DMS 273 treated with DMSO at 0.1 percent for 48 hours (cell line): ENCODE measurements at places on chromosomes 11 and 22.
A peak's percentile ranks its signal among the peaks of the same experiment; 100 is the strongest.

GRCh38 chr11:57513452-57513795, 2.1 kb downstream of the SLC43A1 start:
- DNase-seq: no peak

GRCh38 chr11:42967653-42968052, 344.1 kb upstream of the API5 start:
- DNase-seq: no peak

DNA sequence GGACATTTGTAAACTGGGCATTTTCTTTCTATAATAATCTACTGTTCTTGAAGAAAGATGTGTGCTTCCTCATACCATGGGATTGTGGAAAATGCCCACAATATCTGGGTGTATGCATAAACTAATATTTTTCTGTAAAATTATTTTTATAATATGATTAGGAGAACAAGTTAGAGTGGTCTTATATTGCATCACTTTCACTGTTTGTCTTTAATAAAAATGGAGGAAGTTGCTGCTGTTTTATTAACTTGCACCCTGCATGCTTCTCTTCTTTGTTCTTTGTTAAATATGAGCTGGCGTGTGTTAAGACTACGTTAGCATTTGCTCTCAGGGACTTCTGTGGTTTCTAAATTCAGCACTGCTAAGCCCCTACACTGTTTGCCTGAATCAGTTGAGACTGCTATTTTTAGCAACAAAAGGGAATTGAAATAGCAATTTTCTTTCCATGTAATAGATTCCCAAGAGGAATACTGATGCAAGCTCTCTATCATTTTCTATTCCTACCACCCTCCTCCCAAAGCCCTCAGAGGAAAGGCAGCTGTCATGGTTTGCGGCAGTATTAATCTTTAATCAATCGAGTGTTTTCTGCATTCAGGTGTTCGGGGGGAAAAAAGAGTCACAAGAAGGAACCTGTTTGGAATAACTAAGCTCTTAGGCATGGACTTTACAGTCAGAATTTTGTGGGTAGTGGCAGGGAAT, 56.1 kb downstream of the HSD17B12 start:
- no peak for DNase-seq

- DNase-seq: no peak
Observed at GRCh38 chr11:32790916-32791315, 3.5 kb downstream of the CCDC73 start.

- DNase-seq: no peak
Observed at GRCh38 chr22:22817468-22818201, 70.0 kb upstream of the IGLL5 start.

DNA sequence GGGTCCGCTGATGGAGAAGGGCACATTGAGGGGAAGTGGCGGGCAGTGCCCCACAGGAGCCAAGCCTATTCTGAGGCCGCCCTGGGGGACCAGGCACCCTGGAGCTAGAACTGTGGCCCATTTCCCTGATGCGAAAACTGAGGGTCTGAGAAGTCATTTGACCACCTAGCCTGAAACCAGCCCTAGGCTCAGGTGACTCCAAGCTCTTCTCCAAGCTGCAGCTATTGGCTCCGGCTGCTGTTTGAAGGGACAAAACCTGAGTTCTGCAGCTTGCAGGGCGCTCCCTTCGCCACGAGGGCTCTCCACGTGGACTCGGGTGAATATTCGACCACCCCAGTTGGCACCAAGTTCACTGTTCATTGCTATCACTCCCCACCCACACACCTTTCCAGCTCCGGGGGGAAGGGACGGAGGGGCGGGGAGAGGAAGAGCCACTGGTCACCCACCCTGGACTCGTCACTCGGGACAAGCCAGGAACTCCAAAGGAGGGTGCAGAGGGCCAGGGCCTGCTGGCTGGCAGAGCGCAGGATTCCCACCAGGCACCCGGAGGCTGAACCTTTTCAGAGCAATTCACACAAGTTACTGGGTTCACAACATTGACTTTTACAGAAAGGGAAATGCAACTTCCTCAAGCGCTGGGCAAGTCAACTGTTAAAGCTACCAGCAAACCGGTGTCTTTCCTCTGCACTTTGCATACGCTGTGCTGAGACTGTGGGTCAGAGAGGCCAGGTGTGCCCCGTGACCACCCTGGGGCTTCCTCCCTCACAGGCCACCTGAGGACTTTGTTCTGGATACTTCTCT, 1.1 kb upstream of the RAC2 start:
- no peak for DNase-seq

DNA sequence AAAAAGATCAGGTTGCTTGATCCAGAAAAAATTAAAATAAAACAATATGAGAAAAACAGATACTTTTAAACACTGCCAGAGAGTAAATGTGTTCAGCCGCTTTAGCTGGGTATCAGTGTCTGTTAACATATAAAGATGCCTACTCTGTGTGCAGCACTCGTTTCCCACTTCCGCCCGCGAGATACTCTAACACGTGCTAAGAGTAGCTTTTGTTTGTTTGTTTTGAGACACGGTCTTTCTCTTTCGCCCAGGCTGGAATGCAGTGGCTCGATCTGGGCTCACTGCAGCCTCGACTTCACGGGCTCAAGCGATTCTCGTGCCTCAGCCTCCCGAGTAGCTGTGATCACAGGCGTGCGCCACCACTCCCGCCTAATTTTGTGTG, 531 bp upstream of the MEN1 start:
- no peak for DNase-seq

- no peak for DNase-seq
Observed at GRCh38 chr11:83249445-83249844, 36.7 kb downstream of the CCDC90B start.

DNA sequence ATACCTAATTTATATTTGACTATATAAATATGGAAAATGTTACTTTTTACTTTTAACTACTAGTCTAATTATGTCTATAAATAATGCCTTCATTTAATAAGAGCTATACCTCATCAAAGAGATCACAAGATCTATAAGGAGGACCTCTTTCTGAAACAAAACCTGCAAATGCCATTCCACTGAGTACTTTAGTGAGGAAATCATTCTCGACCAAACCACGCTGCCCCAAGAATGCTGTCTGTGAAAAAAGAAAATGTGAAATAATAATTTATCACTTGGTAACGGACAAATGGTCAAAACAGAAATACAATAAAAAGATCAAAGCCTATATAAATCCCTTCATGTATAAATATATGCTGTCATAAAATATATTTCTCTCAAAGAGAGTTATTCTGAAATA, 301.7 kb downstream of the SBF2 start:
- DNase-seq: no peak

DNA sequence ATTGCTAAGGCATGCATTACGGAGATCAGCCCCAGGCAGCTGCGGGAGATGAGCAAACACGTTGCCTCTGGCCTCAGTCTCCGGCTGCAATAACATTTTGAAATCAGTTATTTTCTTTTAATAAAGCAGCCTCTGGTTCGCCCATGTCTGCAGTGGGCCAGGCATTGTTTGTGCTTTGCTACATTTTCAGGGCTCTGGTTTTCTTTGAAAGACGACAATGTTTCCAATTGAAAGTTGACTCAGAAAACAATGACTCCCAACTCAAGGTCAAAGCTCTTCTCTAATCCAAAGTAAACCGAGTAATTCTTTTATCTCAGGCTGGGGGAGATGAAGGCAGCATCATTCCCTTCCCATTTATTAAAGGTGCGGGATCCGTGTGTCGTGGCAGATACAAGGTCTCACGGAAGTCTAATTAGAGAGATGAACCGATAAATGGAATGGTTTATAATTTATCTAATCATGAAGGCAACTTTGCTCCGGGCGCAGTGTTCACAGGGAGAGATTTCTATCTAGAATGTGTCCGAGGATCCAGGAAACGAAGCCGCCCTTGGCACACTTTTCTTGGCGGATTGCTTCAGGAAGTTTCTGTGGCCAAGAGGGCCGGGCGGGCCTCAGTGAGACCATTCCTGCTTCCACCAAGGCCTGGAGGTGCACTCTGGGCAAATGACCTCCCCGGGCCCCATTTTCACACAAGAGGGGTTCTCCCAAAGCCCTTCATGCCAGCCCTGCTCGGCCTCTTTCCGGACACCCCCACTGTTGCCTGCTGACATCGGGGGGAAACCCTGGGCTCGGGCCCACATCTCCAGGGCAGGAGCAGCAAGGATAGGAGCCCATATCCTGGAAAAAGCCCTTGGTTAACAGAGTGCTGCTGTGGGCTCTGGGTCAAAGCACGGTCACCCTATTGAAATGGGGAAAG, 811.4 kb downstream of the BRD1 start:
- no peak for DNase-seq

DNA sequence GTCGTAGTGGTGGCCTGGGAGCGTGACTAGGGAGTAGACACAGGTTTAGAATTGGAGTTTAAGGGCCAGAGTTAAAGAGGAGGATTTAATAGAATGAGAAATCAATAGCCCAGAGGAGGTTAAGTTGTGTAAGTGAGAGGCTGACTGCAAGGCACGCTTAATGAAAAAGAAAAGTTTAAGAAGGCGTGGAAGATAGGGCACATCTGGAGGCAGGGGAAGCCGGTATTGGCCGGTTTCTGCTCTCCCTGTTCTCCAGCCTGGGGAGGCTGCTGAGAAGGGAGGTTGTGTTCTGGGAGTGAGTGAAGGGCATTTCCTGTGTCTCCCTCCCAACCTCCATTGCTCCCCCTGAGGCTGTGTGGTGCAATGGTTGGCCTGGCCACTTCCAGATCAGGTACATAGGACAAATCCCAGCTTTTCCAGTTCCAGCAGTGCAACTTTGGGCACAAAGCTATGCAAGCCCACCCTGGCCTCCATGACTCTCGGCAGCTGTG, 6.3 kb downstream of the GRIK4 start:
- no peak for DNase-seq

DNA sequence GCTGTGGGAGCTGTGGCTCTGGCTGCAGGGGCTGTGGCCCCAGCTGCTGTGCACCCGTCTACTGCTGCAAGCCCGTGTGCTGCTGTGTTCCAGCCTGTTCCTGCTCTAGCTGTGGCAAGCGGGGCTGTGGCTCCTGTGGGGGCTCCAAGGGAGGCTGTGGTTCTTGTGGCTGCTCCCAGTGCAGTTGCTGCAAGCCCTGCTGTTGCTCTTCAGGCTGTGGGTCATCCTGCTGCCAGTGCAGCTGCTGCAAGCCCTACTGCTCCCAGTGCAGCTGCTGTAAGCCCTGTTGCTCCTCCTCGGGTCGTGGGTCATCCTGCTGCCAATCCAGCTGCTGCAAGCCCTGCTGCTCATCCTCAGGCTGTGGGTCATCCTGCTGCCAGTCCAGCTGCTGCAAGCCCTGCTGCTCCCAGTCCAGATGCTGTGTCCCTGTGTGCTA, 514 bp downstream of the KRTAP5-9 start:
- no peak for DNase-seq

- no peak for DNase-seq
Observed at GRCh38 chr22:38802671-38803121, 8.8 kb upstream of the DNAL4 start.

- DNase-seq: peak; percentile 34
Observed at GRCh38 chr11:121524233-121524631, 71.5 kb upstream of the SORL1-AS1 start.

DNA sequence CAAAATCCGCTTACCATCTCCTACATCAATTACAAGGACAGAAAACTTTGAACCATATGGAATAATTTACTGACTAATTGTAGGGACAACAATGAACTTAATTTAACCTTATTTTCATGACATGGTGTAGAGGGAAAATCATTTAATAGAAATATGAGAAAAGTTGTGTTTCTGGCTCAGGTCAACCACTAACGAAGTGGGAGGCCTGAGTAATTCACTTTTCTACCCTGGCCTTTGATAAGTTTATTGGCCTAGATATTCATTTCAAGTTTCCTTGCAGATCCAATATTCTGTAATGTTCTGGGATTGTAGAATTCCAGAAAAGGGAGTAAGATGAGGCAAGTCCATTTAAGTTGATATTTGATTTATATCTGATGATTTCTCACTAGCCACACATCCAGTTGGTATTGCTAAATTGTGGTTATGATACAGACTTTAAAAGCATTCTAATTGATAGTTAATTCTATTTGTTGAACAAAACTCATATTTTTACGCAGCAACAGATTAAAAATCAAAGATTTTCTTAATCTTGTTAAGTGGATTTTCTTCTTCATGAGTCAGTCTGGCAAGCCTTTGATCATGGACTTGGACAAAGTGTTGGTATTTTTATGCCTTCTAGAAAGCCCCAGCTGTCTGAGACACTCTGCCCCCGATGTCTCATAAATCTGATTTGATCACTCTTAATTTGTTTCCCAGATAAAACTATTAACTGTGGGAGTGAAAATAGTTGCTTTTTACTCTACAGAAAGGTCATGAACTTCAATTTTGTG, 336.5 kb downstream of the TMEM135 start:
- DNase-seq: no peak

DNA sequence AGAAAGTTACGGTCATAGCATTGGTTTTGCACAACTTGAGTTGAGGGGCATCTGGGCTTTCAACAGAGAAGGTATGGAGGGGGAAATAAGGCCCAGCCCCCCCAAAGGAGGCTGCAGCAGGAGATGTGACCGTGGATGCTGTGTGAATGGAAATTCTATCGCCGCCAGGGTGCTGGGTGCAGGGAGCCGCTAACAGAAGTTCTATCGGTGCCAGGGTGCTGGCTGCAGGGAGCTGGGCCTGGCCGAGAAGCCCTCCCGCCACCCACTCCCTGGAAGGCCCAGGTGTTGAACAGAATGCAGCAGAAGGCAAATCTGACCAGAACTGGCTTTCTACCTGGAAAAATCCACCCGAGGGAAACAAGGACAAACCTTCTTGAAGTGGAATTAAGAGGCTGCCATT, 115.0 kb downstream of the SHANK2 start:
- DNase-seq: no peak

DNA sequence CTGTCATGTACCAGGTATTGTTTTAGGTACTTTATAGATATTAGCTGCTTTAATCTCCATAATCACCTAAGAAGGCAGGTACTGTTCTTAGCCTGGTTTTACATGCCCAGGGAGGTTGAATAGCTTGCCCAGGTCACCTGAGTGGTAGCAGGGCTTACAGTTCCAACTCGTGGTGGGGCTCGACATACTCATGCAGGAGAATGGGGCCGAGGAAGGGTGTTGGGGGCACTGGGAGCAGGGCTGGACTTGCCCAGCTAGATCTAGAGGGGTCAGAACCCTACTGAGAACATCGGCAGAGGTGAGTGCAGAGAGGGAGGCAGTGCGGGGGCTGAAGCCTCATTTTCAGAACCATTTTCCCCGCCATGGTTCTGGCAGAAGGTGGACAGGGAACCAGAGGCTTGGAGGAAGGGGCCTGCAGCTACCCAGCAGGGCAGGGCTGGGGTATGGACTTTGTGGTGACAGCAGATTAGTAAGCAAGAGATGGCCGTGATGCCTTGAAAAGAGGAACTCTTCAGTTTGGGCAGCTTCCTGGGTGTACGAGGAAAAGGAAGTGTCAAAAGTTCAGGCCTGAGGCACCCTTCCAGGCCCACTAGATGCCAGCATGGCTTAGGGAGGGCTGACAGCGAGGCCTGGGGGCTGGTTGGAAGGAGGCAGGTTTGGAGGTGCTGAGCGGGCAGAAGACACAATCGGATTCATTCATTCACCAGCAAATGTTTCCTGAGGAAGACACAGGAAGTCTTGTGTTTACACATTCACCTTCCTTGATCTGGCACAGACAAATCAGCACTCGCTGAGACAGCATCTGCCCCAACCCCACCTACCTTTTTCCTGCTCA, 54.7 kb upstream of the LYVE1 start:
- no peak for DNase-seq

GRCh38 chr11:17739945-17740338, 5.4 kb downstream of the KCNC1 start:
- DNase-seq: no peak
